ENCODE measurements at places on chromosomes 4 and X. TPM values are rescaled to one million over a fixed set of nuclear protein-coding genes. Genes with fewer than 3 reads are reported as not detected.

FREM3 gene
- total RNA-seq, result 2.3 TPM

SLC10A3 gene
- 30.9 TPM for total RNA-seq

NDNF gene
- 381 TPM for total RNA-seq

LRP2BP gene
- total RNA-seq, result 4.6 TPM

FRMPD3 gene
- 0.15 TPM for total RNA-seq

DIPK2B gene
- 31.9 TPM for total RNA-seq

PAGE2B gene
- total RNA-seq, result not detected

TEX13C gene
- not detected for total RNA-seq

SPANXC gene
- not detected for total RNA-seq

HPGDS gene
- 3.4 TPM for total RNA-seq

CNGA1 gene
- total RNA-seq, result 0.48 TPM

DNA sequence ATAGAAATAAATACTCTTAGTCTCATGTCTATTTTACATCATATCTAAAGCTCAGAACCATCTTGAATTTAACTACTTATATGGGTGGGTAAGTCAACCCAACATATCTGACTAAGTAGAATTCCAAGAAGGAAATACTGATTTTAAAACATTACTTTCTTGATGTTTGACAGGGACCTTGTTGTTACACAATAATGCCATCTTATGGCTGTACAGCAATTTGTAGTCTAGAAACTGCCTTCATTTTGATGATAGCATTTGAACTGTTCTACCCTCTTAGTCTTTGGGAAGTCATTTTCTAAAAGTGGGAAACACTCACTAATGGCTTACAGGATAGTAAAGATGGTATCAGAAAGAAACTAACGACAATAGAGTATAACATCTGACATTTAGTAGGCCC lies 929.5 kb downstream of the DMD start:
- no peak overlapping the region for H3K4me3 ChIP-seq
- H3K4me1 ChIP-seq, result no peaks in the 10 kb centered on the region
- H3K36me3 ChIP-seq, result no peaks in the 10 kb centered on the region
- DNase-seq, result no peak
- H3K27me3 ChIP-seq, result no peaks in the 10 kb centered on the region
- H3K27ac ChIP-seq, result no peak overlapping the region

GRCh38 chr4:905485-906338 lies 26.4 kb downstream of the GAK start:
- no peaks in the 10 kb centered on the region for H3K27me3 ChIP-seq
- peaks cover 10% of the 10 kb centered on the region for H3K4me1 ChIP-seq
- H3K36me3 ChIP-seq, result no peaks in the 10 kb centered on the region

DNA sequence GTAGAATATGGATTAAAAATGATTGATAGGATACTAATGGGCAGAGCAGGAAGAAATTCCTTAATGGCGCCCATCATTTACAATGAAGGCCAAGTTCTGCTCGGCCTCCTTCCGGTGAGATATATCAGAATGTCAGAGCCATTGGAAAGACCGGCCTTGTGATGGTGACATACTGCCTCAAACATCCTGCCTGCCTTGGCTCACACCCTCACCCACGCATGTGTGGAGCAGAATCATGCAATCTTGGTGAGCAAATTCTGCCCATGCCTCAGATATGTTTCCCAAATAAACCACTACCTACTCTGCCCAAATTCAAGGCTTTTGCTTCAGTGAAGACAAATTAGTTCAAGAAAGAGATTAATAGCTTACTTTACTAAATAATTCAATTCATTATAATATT lies 163.3 kb downstream of the MID1 start:
- H3K4me3 ChIP-seq, result no peak overlapping the region
- no peaks in the 10 kb centered on the region for H3K27me3 ChIP-seq
- no peaks in the 10 kb centered on the region for H3K4me1 ChIP-seq
- H3K36me3 ChIP-seq, result peaks cover 9% of the 10 kb centered on the region

- no peaks in the 10 kb centered on the region for H3K27me3 ChIP-seq
- H3K36me3 ChIP-seq, result no peaks in the 10 kb centered on the region
- H3K4me3 ChIP-seq, result no peak overlapping the region
- H3K27ac ChIP-seq, result no peak overlapping the region
- no peak for DNase-seq
Observed at GRCh38 chr4:95014068-95014467, 256.3 kb downstream of the BMPR1B start.

- no peak overlapping the region for H3K27ac ChIP-seq
- no peaks in the 10 kb centered on the region for H3K4me1 ChIP-seq
- H3K27me3 ChIP-seq, result no peaks in the 10 kb centered on the region
- no peak for DNase-seq
- peaks cover 22% of the 10 kb centered on the region for H3K36me3 ChIP-seq
- H3K4me3 ChIP-seq, result no peak overlapping the region
Observed at GRCh38 chr4:41670530-41670929, 78.0 kb downstream of the PHOX2B start.

- H3K27ac ChIP-seq, result no peak overlapping the region
- no peak overlapping the region for H3K4me3 ChIP-seq
- H3K4me1 ChIP-seq, result peaks cover 26% of the 10 kb centered on the region
Observed at GRCh38 chr4:150251752-150252190, 173.5 kb downstream of the DCLK2 start.

DNA sequence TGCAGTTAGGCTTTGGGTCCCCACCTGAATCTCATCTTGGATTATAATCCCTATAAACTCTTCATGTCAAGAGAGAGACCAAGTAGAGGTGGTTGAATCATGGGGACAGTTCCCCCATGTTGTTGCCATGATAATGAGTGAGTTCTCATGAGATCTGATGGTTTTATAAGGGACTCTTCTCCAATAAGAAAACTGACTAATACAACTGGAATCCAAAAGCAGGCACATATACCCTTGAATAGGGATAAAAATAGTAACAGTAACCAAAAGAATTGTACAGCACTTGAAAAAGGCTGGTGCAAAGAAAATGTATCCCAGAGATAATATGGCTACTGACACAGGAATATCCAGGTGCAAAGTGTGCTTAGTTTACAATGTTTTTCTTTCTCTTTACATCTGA lies 351.5 kb upstream of the MAD2L1 start:
- H3K27me3 ChIP-seq, result no peaks in the 10 kb centered on the region
- H3K36me3 ChIP-seq, result no peaks in the 10 kb centered on the region
- H3K4me3 ChIP-seq, result no peak overlapping the region
- DNase-seq, result no peak
- H3K27ac ChIP-seq, result no peak overlapping the region
- no peaks in the 10 kb centered on the region for H3K4me1 ChIP-seq

- H3K4me3 ChIP-seq, result no peak overlapping the region
- H3K27ac ChIP-seq, result no peak overlapping the region
- H3K36me3 ChIP-seq, result no peaks in the 10 kb centered on the region
- DNase-seq, result peak; percentile 15
Observed at GRCh38 chrX:126994032-126994600, 174.6 kb downstream of the PRR32 start.

GRCh38 chr4:3344596-3344995 lies 51.8 kb downstream of the RGS12 start:
- no peak for DNase-seq
- H3K27me3 ChIP-seq, result no peaks in the 10 kb centered on the region
- no peaks in the 10 kb centered on the region for H3K36me3 ChIP-seq
- H3K27ac ChIP-seq, result no peak overlapping the region

GRCh38 chrX:134186362-134187121 lies 50.4 kb upstream of the CCDC160 start:
- no peak overlapping the region for H3K27ac ChIP-seq
- H3K36me3 ChIP-seq, result no peaks in the 10 kb centered on the region
- no peak overlapping the region for H3K4me3 ChIP-seq
- H3K27me3 ChIP-seq, result peaks cover 4% of the 10 kb centered on the region

GRCh38 chrX:130144509-130144908 lies 21.1 kb downstream of the AIFM1 start:
- no peaks in the 10 kb centered on the region for H3K27me3 ChIP-seq
- no peak overlapping the region for H3K27ac ChIP-seq
- no peak overlapping the region for H3K4me3 ChIP-seq

DNA sequence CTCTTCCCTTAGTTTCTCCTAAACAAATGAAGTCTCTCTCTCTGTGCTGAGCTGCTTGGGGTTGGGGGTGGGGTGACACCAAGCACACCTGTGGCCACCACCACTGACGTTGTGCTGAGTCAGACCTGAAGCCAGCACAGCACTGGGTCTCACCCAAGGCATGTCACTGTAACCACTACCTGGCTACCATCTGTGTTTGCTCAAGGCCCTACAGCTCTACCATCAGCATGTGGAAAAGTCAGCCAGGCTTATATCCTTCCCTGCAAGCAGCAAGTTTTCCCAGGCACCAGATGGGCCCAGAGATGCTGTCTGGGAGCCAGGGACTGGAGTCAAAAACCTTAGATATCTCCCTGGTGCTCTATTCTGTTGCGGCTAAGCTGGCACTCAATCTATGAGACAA lies 6.9 kb downstream of the CXCL10 start:
- no peak overlapping the region for H3K27ac ChIP-seq
- H3K4me1 ChIP-seq, result no peaks in the 10 kb centered on the region
- no peak for DNase-seq
- H3K36me3 ChIP-seq, result no peaks in the 10 kb centered on the region
- no peak overlapping the region for H3K4me3 ChIP-seq

- DNase-seq, result peak; percentile 42
- no peaks in the 10 kb centered on the region for H3K36me3 ChIP-seq
- H3K4me1 ChIP-seq, result no peaks in the 10 kb centered on the region
- H3K4me3 ChIP-seq, result no peak overlapping the region
- no peak overlapping the region for H3K27ac ChIP-seq
Observed at GRCh38 chr4:22410645-22411247, 105.1 kb downstream of the ADGRA3 start.

- peaks cover 5% of the 10 kb centered on the region for H3K36me3 ChIP-seq
- no peak overlapping the region for H3K4me3 ChIP-seq
- H3K27me3 ChIP-seq, result peaks cover 38% of the 10 kb centered on the region
- peak overlapping the region; percentile 40 for H3K27ac ChIP-seq
- DNase-seq, result no peak
Observed at GRCh38 chrX:53599781-53600396, 86.6 kb downstream of the HUWE1 start.

DNA sequence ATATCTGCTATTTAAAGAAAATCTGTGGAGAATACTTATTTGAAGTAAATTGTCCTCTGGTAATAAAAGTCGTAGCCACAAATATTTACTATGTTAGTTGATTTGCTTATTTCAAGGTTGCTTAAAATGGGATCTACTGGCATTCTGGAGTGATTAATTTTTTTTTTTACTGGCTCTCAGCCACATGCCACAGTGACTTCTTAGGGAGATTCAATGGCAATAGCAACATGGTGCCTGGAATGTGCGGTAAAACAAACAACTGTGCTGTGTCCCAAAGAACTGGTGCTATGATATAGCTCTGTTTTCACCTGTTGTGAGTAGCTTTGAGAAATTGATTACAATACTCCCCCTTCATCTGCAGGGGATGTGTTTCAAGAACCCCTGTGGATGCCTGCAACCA lies 324.3 kb downstream of the GPAT3 start:
- no peaks in the 10 kb centered on the region for H3K27me3 ChIP-seq
- no peak overlapping the region for H3K27ac ChIP-seq
- H3K4me3 ChIP-seq, result no peak overlapping the region
- DNase-seq, result no peak
- no peaks in the 10 kb centered on the region for H3K4me1 ChIP-seq

DNA sequence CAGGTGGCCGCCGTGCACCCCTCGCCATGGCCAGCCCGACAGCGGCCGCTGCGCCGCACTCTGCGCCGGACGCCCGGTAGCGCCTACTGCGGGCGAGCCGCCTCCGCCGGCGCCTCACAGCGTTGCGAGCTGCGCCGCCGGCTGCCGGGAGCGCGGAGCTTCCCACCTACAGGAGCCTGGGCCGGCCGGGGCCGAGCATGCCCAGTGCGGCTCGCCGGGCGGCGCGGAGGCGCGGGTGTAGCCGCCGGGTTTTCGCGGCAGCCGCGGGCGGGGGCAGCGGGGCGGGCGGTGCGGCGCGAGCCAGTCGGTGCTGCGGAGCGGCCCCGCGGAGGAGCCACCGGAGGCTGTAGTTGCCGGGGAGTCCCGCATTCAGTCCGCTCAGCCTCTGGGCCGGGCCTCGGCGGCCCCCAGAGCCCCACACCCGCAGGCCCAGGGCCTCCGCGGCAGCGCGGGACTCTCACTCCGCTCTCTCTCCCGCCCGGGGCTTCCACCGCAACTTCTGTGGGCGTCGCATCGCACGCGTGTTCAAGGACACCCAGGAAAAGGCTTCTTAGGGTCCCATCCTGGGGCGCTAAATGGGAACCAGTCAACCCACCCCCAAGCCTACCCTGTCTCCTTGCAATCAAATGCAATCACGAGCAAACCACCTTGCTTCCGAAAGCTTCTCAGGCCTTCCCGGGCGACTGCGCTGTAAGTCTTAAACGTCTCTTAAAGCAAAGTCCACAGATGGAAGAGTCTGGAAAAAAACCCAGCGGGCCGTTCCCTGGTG lies at the start of gene MFAP3L:
Gene MFAP3L, minus strand, starts transcription at position 143 of the 769 bp plus-strand sequence. CDS start 20,518 bp downstream, outside the sequence.
- peaks cover 6% of the 10 kb centered on the region for H3K4me1 ChIP-seq
- peak; percentile 86 for DNase-seq
- H3K36me3 ChIP-seq, result no peaks in the 10 kb centered on the region
- H3K27ac ChIP-seq, result peak within 1 kb of the TSS; percentile 96
- H3K27me3 ChIP-seq, result peaks cover 19% of the 10 kb centered on the region

GRCh38 chr4:24677909-24678308 lies 93.6 kb upstream of the DHX15 start:
- H3K4me3 ChIP-seq, result no peak overlapping the region
- H3K36me3 ChIP-seq, result no peaks in the 10 kb centered on the region
- H3K4me1 ChIP-seq, result peaks cover 4% of the 10 kb centered on the region

- H3K4me3 ChIP-seq, result no peak overlapping the region
- no peak overlapping the region for H3K27ac ChIP-seq
- H3K27me3 ChIP-seq, result no peaks in the 10 kb centered on the region
- DNase-seq, result no peak
Observed at GRCh38 chr4:5632571-5632970, 75.8 kb downstream of the EVC2 start.

DNA sequence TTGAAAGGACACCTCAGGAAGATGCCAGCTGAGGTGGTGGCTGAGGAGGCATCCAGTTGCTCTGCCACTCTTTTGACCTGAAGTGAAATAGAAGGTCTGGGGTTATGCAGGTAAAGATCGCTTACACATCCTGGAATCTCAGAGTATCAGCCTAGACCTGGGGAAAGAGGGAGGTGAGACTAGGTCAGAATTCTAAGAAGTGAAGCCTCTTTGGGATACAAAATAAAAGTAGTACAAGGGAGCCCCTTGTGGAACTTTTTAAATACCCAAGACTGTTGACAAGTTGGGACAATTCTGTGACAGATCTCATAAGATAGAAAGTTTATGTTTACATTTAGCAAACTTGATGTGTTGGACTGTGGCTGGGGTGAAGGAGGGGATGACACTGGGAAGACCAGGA lies 263.1 kb downstream of the SPRY1 start:
- H3K36me3 ChIP-seq, result no peaks in the 10 kb centered on the region
- no peak overlapping the region for H3K27ac ChIP-seq
- H3K27me3 ChIP-seq, result no peaks in the 10 kb centered on the region
- no peaks in the 10 kb centered on the region for H3K4me1 ChIP-seq

- peak; percentile 1 for DNase-seq
- H3K4me1 ChIP-seq, result no peaks in the 10 kb centered on the region
- no peak overlapping the region for H3K27ac ChIP-seq
- no peaks in the 10 kb centered on the region for H3K36me3 ChIP-seq
Observed at GRCh38 chrX:54248309-54248708, 65.3 kb upstream of the FAM120C start.

GRCh38 chrX:130057209-130057608 lies 53.1 kb downstream of the ELF4 start:
- peak; percentile 23 for DNase-seq
- no peaks in the 10 kb centered on the region for H3K27me3 ChIP-seq
- H3K4me3 ChIP-seq, result no peak overlapping the region
- no peak overlapping the region for H3K27ac ChIP-seq

All from lung (tissue), 17 donors.